ENCODE measurements at places on chromosomes 5 and 9.
A peak's percentile ranks its signal among the peaks of the same experiment; 100 is the strongest.

GRCh38 chr5:109191153-109191558 is 218.6 kb downstream of the PJA2 start:
- DNase-seq, result no peak

DNA sequence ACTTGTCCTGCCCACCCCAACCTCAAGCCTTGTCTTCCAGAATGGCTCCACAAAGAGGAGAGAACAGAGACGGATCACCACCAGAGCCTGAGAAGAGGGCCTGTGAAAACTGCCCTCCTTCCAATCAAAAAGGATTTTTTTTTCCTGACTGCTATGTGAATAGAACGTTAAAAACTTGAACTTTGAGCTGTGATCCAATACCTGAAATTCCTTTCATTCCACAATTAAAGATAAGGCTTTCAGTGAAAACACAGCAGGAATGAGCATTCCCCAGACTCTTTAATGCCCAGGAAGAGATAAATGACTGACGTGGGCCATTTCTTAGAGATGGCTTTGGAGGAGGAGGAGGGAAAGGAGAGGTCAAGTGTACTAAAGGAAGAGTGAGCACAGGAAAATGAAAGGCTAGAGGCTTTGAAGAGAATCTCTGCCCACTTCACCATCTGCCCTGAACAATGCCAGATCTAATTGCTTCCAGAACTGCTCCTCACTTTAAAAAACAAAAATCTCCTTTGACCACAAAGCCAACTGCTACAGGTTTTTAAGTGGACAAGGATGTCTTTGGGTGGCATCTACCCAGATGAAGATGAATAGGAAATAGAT is 177.9 kb upstream of the MAP3K1 start:
- DNase-seq, result no peak

DNA sequence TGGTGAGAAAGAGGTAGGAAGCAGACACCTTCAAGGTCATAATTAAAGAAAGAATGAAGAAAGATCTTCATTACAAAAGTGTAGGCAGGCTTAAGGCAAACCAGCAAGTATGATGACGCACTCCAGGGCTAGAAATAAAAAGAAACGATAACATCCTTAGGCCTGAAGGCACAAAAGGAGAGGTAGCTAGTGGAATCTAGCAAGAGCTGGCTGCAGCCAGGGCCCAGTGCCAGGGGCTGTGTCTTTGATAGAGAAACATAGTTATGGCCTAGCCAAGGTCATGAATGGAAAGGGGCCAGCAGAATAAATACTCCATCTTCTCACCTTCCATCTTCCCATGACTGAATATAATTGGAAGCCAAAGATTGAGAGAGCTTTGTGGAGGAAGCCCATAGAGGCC is 6.8 kb upstream of the SH3TC2 start:
- no peak for DNase-seq

DNA sequence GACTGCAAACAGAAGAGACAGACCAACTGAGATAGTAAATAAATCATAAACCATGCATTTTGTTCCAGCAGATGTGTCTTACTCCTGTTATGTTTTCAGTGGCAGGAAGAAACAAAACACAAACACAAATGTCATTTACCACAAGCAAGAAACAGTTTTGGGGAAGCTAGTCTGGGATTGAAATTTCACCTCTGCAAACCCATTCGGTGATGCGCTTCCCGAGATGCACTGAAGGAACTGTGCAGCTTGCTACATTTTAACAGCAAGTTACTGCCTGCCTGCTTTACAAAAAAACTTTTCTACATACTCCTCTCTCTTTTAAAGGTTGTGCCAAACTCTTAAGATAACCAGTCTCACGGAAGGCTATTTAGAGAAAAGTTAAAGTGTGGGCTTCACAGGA is 3.2 kb downstream of the MACROH2A1 start:
- DNase-seq, result no peak

DNA sequence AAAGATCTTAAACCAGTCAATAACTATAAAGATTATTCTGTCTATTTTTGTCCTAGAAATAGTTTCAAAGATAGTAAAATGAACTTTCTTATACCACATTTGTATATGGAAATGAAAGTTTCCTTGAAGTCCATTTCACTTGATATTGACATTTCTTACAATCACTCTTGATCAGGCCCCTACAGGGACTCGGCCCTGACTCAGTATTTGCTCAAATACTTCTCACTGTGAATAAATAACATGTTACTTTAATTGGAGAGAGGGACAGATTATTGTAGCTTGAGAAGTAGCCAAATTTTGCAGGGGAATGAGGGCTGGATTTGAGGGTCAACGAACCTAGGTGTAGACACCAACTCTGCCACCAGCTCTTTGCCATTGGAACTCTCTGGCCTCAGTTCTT is 25.6 kb upstream of the SMARCA2 start:
- DNase-seq, result no peak

GRCh38 chr9:127035423-127035822 is 87.0 kb downstream of the ANGPTL2 start:
- DNase-seq, result no peak

- no peak for DNase-seq
Observed at GRCh38 chr9:5178126-5178805, 7.2 kb downstream of the INSL6 start.

DNA sequence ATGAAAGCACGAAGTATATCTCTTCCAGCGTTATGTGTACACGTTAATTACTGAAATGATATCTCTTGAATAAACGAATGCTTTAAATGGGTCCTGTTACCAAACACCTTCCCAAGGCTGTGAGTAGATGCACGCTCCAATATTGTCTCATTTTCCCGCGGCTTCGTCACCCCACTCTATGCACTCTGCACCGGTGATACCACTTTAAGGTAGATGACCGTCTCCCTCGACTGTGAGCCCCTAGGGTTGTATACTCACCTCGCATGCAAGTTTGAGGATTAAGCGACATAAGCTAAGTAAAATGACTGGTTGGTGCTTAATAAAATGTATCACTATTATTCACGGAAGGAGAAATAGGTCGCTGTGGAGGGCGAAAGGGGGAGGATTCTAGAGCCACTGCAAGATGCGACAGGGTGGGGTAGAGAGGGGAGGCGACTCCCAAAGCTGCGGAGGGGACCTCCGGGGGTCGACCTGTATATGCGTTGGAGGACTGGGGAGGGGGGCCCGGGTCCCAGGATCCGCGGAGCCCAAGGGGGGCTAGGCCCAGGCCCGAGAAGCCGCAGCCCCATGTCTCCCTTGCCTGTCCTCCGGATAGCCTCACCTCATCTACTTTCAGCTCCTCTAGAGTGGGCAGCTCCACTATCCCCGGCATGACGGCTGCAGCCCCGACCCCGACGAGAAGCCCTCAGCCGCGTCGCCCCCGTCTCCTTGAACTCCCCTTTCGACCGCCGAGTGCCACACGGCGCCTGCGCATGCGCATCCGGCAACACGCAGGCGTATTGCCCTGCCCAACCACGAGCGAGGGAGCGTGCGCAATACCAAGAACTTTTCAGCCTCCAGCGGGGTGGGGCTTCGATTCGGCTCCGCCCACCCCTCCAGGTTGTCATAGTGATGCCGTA is at the start of the genes MORN5 and NDUFA8:
MORN5 (plus strand) TSS at position 883 of the 899 bp plus-strand sequence. CDS start 65 bp downstream, outside the sequence.
NDUFA8 (minus strand) TSS at position 754 of the 899 bp plus-strand sequence; CDS start at position 652, 102 bp downstream.
- DNase-seq, result peak; percentile 93

Measured in activated gamma-delta T cell treated with Interleukin-2 at 50 U/mL for 16 hours (primary cell).